Foreskin keratinocyte (primary cell): ENCODE measurements at places on chromosomes 12 and 14. TPM values are rescaled to one million over a fixed set of nuclear protein-coding genes. Genes with fewer than 3 reads are reported as not detected.

DEPDC4 gene
- 1.3 and 2.5 TPM in 2 replicates for total RNA-seq

CDCA3 gene
- total RNA-seq, result 38.0 and 47.5 TPM in 2 replicates

ITGA5 gene
- total RNA-seq, result 111 and 175 TPM in 2 replicates

GPRC5A gene
- total RNA-seq, result 9.3 and 14.2 TPM in 2 replicates

KLRK1 gene
- total RNA-seq, result not detected in 2 replicates

- DNase-seq, result no peak
Measured at GRCh38 chr12:31710021-31710818, 18.6 kb downstream of the AMN1 start.

DNA sequence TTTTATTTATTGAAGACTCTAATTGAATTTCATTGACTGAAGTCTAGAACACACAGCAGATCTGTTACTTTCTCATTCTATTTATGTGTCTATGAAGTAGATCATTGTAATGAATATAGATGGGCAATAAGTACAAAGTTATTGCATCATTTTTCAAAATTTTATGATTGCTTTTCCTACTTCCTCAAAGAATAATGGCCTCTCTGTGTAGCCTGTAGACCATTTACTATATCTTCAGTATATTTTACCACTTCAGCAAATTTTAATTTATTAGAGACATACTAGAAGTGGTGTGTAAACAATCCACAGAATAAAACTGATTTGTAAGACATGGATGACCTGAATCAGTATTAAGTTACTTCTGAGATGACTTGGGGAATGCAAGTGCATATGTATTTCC lies 291.7 kb upstream of the FAR2 start:
- no peak for DNase-seq

DNA sequence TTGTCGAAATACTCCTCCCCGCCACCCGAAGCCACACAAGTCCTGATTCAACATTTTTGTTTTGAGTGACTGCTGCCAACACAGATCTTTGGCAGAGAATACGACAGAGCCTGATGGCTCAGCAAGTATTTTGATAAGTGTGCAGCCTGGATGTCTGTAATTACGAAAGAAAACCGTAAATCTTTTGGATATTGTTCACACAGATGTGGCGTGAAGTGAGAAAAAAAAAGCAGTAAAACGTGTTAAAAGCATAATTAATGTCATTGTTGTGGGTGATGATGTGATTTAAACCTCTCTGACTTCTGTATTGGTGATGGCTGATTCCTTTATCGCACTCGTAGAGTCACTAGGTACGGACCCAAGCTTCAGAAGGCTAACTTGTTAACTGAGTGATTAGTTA lies 98.7 kb downstream of the PHETA1 start:
- no peak for DNase-seq

DNA sequence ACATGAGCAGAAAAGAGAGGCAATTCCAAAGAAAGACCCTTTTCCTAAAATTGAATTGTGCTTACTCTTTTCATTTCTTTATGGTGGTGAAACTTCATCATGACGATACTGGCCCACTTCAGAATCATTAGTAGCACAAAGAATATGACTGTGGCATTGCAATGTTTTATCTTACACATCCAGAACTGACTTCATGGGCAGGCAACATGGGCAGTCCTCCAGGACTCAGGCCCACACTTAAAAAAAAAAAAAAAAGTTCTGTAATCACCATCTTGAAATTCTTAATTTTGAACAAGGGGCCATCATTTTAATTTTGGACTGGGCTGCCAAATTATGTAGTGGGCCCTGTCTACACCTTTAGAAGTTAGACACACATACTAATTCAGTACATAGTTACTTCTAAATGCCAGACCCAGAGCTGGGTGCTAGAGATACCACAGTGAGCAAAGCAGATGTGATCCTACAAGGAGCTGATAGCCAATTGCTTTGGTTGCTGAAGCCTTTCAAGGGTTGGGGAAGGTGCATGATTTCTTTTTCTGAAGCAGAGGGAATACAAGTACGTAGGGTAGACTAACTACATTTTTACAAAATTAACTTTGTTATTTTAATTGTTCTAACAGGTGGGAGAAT lies 35.2 kb downstream of the HELB start:
- DNase-seq, result no peak

DNA sequence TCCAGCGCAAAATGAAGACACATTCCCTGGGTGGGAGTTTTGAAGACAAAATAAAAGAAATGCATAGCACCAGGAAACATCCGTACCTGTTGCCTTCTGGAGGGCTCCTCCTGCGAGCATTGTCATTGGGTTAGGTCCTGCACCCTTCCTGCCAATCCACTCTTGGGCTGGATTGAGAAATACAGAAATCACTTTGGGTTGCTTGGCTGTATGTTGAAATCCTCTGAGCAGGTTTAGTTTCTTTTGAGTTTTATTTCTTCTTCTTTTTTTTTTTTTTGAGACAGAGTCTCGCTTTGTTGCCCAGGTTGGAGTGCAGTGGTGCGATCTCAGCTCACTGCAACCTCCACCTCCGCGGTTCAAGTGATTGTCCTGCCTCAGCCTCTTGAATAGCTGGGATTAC lies 67.6 kb downstream of the ARF6 start:
- no peak for DNase-seq

DNA sequence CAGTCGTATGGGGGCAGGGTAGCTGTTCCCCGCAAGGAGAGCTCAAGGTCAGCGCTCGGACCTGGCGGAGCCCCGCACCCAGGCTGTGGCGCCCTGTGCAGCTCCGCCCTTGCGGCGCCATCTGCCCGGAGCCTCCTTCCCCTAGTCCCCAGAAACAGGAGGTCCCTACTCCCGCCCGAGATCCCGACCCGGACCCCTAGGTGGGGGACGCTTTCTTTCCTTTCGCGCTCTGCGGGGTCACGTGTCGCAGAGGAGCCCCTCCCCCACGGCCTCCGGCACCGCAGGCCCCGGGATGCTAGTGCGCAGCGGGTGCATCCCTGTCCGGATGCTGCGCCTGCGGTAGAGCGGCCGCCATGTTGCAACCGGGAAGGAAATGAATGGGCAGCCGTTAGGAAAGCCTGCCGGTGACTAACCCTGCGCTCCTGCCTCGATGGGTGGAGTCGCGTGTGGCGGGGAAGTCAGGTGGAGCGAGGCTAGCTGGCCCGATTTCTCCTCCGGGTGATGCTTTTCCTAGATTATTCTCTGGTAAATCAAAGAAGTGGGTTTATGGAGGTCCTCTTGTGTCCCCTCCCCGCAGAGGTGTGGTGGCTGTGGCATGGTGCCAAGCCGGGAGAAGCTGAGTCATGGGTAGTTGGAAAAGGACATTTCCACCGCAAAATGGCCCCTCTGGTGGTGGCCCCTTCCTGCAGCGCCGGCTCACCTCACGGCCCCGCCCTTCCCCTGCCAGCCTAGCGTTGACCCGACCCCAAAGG lies 804 bp downstream of the GAPDH start:
- peak; percentile 62 for DNase-seq

DNA sequence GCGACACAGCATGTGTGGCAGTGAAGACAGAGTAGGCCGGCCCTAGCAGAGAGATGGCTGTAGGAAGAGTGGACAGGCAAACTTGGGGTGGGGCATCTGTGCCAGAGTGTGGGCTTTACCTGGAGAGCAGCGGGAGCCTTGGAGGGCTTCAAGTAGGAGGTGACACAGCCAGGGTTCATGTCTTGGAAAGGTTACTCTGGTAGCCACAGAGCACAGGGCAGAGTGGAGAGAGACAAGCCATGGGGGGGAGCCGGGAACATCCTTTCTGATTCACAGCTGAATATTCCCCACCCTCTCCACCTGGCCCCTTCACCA lies 53.5 kb upstream of the DIO3 start:
- DNase-seq, result no peak

GRCh38 chr14:95313190-95313589 lies 6.5 kb downstream of the CLMN start:
- no peak for DNase-seq

GRCh38 chr14:20687362-20688166 lies 1.0 kb upstream of the ANG start:
- DNase-seq, result no peak

DNA sequence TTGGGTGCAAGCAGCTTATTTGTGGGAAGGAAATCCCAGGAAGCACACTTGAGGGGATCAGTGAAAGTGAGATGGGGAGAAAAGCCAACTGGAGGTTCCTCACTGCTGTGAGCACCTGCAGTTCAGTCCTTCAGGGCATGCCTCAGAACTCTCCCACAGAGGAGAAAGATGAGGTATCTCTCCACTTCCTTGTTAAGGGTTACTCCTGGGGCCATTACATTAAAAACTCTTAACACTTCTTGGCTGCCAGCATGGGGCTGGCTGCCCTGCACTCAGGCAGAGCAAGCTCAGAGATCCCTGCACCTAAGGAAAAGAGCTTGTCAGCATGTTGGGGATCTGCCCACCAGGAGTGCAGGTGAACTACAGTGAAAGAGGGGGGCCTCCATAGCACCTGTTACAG lies 28.8 kb downstream of the FERMT2 start:
- DNase-seq, result no peak

DNA sequence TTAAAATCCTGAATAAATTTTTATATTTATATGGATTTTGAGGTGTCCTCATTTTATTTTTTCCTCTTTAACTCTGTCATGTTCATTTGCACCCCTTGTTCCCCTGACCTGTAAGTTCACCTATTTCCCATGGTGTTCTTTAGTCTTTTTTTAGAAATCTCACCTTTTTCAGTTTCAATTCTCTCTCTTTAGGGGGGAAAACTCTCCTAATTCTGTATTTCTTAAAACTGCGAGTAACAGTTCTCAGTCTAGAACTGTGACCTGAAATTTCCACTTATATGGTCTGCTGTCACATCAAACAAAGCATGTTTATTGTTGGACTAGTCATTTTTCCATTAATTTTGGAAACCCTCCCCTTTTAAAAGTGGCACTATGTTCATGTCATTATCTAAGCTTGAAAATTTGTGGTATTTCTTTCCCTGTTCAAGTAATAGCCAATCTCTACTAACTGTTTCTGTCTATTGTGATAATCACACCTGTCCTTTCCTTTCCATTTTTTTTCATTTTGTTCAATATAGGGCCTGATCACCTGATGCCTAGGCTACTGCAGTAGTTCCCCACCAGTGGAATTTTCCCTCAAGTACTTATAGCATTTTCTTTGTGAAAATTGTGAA lies 14.0 kb upstream of the FBXO33 start:
- DNase-seq, result no peak

- no peak for DNase-seq
Measured at GRCh38 chr14:90425373-90425879, 28.6 kb downstream of the CALM1 start.

GRCh38 chr14:24309538-24310264 lies at the start of gene LTB4R2:
Gene LTB4R2, plus strand, starts transcription at chr14:24310140. Its CDS starts 525 bp downstream, at chr14:24310665.
- peak; percentile 85 for DNase-seq

DNA sequence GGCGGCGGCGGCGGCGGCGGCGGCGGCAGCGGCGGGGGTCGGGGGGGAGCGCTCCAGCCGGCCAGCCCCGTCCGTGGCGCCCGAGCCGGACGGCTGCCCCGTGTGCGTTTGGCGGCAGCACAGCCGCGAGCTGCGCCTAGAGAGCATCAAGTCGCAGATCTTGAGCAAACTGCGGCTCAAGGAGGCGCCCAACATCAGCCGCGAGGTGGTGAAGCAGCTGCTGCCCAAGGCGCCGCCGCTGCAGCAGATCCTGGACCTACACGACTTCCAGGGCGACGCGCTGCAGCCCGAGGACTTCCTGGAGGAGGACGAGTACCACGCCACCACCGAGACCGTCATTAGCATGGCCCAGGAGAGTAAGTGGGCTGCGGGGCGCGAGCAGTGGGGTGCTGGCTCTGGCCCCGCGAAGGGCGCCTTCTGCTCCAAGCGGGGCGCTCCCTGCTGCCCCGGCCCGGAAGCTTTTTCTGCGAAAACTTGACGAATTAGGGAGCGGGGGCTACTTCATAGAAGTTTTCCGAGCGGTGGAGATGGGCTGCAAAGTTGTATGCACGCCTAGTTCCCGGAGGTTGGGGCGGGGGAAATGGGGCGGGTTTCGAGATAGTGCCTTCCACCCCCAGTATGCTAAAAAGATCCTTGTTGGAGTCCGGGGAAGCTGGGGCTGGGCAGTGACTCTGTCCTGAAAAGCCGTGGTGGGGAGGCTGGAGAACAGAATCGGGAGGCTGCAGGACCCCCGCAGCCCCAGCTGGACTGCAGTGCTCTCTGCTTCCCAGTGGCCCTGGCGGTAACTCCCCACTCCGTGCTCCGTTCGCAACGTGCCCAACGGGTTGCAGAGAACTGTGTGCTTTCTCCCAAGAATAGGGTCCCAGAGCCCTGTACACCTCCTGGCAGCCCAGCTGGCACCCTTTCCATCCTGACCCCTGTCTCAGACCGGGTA lies 751 bp downstream of the GDF11 start:
- no peak for DNase-seq

- DNase-seq, result no peak
Measured at GRCh38 chr12:4806439-4807115, 86.4 kb downstream of the GALNT8 start.
